NCI-H1417 treated with DMSO at 0.1 percent for 48 hours (cell line): ENCODE measurements at places on chromosomes 16 and 17.

DNA sequence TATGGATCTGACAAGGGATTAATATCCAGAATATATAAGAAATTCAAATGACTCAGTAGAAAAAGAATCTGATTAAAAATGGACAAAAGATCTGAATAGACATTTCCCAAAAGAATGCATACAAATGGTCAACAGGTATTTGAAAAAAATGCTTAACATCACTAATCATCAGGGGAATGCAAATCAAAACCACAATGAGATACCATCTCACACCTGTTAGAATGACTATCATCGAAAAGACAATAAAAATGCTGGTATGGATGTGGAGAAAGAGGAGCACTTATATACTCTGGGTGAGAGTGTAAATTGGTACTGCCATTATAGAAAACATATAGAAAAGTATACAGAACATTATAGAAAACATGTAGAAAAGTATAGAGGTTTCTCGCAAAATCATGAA, 16.4 kb upstream of the HS3ST2 start:
- no peak for DNase-seq

- DNase-seq: no peak
These were observed 27.0 kb upstream of the NTN1 start for GRCh38 chr17:8994319-8994718.

GRCh38 chr17:74475189-74475588, 8.8 kb downstream of the CD300A start:
- no peak for DNase-seq

DNA sequence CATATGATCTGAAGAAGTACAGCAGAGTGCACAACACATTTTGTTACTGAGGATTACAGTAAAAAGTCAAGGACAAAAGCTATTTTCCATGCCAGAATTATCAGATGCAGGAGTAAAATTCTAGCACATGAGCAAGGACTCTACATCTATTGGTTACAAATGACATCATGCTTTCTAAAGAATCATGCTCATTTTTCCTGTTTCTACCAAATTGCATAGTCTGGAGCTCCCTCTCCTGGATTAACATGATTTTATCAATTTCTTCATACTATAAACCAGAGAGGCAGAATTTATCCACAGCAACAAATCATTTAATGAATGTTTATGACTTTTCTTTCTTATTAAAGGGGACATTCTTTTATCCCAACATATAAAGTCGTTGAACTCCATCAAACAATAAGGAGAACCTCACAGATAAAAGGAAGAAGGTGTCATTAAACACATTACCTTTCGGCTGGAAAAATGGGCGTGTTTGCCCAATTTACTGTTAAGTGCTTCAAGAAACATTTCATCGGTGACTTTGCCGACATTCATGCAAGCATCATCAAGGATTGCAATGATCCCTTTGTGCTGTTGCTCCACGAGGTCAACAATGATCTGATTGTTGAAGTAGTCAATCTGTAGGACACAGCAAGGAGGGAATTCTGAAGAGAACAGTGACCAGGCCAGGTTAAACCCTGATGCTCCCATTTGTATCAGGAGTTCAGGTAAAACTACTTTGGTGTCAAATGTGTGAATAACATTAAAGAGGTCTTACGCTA, 121.7 kb downstream of the MYO1D start:
- DNase-seq: peak; percentile 51

GRCh38 chr17:31437720-31438400, 46.4 kb downstream of the RAB11FIP4 start:
- DNase-seq: no peak

DNA sequence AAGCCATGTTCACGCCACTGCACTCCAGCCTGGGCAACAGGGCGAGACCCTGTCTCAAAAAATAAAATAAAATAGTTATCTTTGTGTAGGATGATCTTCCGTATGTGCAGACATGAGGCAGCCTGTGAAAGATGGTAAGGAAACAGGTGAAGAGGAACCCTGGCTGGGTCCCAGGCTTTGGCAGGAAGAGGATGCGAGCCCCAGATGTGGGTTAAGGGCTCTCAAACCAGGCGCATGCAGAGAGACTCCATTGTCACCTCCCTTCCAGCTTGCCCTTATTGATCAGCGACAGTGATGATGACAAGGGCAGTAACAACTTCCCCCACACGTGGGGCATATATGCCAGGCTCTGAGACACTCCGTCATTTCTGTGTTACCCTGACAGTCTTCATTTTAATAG, 106.8 kb downstream of the GNAO1 start:
- no peak for DNase-seq

DNA sequence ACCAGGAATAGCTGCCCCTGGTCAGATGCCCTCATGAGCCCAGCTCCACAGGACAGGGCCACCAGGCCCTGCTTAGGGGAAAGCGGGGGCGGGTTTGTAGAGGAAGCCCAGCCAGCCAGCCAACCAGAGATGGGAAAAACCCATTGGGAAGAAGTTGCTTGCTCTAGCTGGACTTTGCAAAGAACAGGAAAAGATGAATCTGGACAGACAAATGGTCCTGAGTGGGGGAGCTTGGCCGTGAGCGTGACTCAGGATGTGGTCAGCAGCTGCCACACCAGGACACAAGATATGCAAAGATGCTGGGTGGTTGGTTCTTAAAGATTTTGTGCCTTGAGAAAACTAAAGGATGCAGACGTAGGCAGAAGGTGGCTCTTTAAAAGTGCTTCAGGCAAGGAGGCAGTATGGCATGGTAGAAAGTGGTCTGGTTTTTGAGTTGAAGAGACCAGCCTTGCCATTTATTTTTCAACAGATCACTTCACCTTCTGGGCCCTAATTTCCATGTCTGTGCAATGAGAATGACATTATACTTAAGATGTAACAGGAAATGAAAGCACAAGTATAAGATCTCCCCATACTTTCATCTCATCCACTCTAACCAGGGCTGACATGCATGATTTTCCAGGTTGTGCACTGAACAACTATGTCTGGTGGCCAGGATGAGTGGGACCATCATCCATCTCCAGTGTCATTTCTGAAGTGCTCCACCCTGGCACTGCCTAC, 27.8 kb upstream of the HEATR6 start:
- no peak for DNase-seq

DNA sequence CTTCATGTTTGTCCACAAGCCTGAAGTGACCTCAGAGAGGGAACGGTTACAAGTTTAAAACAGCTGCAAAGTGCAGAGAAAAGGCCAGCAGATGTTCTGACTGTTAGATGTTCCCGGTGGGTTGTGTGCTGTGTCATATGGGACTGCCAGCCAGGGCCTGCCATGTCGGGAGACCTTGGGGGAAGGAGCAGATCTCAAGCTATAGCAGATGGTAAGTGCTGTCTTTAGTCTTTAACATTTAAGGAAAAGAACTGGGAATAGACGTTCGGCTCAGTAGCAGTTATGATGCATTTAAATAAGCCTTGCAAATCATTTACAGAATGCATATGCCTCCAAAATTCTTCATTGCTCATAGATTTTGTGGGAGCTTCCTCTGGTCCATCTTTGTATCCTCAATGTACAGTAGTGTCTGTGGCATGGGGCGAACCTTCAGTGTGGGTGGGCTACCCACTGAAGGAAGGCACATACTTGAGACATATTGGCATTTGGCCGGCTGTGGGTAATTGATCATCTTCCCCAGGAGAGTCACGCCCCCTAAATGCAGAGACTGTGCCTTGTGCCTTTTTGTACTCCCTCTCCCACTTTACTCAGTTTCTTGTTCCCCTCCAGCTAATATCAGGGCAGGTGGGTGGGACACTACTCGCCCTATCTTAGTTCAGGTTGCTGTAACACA, 131.9 kb downstream of the NPIPB5 start:
- DNase-seq: no peak

DNA sequence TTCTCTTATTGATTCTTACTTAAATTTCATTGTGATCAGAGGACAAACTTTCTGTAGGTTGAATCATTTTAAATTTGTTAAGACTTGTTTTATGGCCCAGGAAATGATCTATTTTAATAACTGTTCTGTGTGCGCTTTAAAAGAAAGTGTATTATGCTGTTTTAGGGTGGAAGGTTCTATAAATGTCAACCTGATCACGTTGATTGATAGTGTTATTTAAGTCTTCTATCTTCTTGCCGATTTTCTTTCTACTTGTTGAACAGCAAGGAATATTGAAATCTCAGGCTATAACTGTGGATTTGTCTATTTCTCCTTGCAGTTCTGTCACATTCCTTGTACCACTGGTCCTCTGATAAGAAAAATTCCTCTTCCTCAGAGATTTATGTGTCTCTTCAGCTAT, 112.7 kb downstream of the TANC2 start:
- no peak for DNase-seq

DNA sequence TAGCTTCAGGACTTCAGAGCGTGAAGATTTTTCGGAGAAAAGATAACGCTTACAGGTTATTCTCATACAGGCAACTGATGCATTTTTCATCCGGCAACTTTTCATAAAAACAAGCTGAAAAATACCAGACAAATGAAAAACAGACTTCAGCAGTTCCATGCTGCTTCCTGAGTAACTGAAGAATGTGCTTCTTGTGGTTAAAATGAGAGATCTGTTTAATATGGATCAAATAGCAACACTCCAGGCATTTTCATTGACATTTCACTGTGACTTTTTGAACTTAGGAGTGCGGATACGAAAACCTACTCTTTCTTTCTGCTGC, 705 bp upstream of the PITPNC1 start:
- DNase-seq: no peak

DNA sequence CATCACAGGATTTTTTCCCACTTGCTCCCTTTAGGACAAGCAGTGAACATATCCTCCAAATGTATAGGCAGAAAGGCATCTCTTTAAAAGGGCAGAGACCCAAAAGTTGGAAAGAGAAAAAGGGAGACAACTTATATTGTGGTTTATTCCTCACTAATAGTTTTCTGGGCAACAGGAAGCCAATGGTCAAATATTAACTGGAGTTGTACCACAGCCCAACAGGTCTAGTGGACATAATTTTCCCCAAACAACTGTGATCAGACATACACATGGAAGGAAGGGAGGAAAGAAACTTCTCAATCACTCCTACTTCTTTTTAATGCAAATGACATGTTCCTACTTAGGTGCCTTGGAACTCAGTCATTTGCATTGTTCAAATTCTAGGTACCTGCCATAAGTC, 78.4 kb downstream of the SOX9 start:
- DNase-seq: no peak

DNA sequence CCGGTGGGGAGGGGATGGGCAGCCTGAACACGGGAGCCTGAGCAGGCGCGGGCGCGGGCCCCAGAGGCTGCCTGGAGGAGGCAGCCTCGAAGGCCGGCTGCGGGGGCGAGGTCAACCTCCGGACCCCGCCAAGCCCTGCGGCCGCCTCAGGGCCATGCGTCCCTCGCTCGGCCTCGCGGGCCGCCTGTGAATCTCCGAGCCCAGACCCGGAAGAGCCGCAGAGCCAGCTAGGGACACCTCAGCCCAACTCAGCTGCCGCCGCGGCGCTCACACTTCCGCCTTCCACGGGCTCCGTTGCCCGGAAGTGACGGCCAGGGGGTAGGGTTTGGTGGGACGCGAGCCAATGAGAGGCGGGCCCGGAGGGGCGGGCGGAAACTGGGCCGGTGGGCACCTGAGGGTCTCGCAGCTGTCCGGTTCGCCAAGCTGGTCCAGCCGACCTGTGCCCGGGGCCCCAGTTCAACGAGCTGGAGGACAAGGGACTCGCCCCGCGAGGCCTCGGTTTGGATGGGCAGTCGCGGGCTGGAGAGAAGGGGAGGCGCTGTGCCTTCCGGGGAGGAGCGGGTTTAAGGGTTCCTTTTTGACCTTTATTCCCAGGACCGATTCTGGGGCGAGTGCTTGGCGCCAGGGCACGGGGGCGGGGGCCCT, at the start of gene SLC38A10:
Gene SLC38A10, minus strand, starts transcription at position 277 of the 645 bp plus-strand sequence. CDS start 386 bp downstream, outside the sequence.
- peak; percentile 26 for DNase-seq

DNA sequence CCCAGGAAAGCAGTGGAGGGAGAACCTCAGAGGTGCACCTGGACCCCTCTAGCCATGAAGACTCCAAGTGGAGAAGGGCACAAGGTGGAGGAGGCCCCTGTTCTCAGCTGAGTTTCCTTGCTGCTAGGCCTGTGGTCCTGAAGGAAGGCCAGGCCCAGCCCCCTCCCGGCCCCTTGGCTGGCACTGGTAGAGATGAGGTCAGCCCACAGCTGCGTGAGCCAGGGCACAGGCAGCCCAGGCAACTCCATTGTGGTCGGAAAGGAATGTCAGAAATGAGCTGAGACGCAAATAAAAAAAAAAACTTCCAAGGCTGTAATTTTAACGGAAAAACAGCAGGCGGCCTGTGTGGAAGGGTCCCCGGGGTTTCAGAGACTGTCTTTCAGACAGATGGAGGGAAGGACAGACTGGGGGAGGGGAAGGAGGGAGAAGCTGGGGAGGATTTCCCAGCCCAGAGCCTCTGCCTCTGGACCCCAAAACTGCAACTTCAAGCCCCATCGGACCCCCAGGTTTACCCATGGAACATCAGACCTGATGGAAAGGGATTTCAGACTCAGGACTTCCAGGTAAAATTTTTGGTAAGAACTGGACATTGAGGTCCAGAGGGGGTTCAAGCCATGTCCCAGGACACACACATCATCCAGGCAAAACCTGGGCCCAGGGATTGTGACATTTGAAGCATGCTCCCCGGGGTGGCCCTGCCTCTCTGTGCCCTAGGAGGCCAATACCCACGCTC, 25.6 kb upstream of the MRPS23 start:
- DNase-seq: no peak

DNA sequence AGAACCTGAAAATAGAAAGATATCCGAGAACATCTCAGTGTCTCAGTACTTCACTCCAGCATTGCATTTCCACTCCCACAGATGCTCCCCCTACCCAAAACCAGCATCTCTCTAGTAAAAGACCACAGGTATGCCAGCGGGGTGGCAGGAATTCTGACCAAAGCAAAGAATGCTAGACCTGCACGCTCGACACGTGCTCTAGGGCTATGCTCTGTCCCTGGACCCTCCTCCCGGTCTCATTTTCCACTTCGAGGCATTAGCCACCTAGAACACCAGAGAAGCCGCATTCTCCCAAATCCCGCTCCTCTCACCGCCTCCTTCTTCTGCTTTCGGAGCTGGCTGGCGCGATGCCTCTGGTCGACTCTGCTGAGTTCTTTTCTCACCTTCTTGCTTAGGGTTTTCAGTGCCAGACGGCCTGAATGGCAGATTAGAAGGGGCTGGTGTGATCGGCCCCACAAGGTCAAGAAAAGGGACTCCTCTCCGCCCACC, 487 bp downstream of the TSR1 start:
- no peak for DNase-seq

DNA sequence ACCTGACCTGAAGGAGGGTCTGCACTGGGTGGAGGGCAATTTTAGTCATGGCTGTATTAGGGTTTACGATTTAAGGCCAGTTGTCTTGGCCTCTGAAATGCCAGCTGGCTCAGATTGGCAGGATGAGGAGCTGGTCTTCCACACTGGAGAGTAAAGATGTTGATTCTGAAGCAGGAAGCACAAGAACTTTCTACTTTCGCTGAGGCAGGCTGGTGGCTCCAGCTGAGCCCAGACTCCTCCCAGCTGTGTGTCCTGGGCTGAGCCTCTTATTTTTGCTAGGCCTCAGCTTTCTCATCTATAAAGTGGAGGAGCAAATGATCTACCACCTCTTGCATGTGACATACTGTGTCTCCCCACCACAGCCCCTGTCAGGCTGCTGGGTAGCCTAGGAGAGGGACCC, 74.4 kb downstream of the MRM1 start:
- DNase-seq: no peak

GRCh38 chr16:53654946-53655345, 48.7 kb downstream of the RPGRIP1L start:
- DNase-seq: no peak
